ENCODE measurements at places on chromosomes 12 and 14.

GRCh38 chr14:49946320-49947141 is 53.6 kb downstream of the ARF6 start:
- no peaks in the 10 kb centered on the region for H3K27me3 ChIP-seq
- H3K36me3 ChIP-seq, result peaks cover 13% of the 10 kb centered on the region
- H3K27ac ChIP-seq, result no peak overlapping the region
- no peak overlapping the region for H3K4me3 ChIP-seq

DNA sequence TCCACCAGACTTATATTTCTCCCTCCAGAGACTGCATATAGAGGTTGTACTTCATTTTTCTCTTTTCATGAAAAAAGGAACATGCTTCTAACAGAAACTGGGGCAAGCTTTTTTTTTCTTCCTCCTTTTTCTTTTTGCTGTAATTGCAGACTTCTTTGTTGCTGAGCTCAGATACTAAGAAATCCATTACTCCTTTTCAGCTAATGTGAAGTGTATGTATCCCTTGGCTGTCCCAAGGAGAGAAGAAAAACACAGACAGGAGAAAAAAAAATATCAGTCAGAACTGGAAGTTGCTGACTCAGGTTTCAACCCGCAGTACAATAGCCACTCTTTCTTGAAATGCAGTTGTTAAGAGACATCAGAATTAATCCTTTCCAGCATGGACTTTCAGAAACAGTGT is 1248.4 kb downstream of the LRFN5 start:
- no peaks in the 10 kb centered on the region for H3K36me3 ChIP-seq
- no peaks in the 10 kb centered on the region for H3K27me3 ChIP-seq
- no peak for DNase-seq
- no peak overlapping the region for H3K27ac ChIP-seq
- H3K4me3 ChIP-seq, result no peak overlapping the region
- H3K4me1 ChIP-seq, result no peaks in the 10 kb centered on the region

GRCh38 chr14:94180655-94181271 is 6.6 kb downstream of the PPP4R4 start:
- no peak overlapping the region for H3K27ac ChIP-seq
- peak; percentile 60 for DNase-seq
- H3K4me3 ChIP-seq, result no peak overlapping the region
- H3K27me3 ChIP-seq, result peaks cover 56% of the 10 kb centered on the region
- H3K36me3 ChIP-seq, result no peaks in the 10 kb centered on the region

GRCh38 chr14:63276492-63277342 is 42.0 kb downstream of the GPHB5 start:
- H3K27ac ChIP-seq, result no peak overlapping the region
- H3K36me3 ChIP-seq, result no peaks in the 10 kb centered on the region
- H3K27me3 ChIP-seq, result peaks cover 12% of the 10 kb centered on the region
- no peak for DNase-seq
- H3K4me3 ChIP-seq, result no peak overlapping the region

GRCh38 chr14:100486025-100486828 is 101.0 kb downstream of the BEGAIN start:
- H3K27me3 ChIP-seq, result no peaks in the 10 kb centered on the region
- peaks cover 23% of the 10 kb centered on the region for H3K36me3 ChIP-seq
- no peak overlapping the region for H3K27ac ChIP-seq
- H3K4me1 ChIP-seq, result peaks cover 10% of the 10 kb centered on the region
- DNase-seq, result peak; percentile 18

DNA sequence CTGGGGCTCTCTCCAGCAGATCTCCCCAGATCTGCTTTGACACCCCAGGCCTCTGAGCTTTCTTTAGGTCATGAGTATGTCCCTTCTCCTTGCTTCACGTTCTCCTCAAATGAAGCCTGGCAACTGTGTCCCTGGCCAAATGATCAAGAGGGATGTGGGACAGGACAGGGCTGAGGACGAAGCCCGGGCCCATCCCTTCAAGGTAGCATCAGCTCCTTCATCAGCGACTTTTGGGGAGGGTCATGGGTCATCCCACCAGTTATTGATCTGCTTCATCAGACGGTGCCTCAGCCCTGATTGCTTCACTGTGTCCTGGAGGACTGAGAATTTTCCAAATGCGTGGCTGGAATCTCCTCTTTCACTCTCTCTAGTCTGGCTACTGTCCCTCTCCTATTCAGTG is 32.3 kb downstream of the ACADS start:
- H3K36me3 ChIP-seq, result peaks cover 16% of the 10 kb centered on the region
- no peak overlapping the region for H3K4me3 ChIP-seq
- peaks cover 8% of the 10 kb centered on the region for H3K27me3 ChIP-seq
- H3K4me1 ChIP-seq, result no peaks in the 10 kb centered on the region
- no peak overlapping the region for H3K27ac ChIP-seq

GRCh38 chr14:78605897-78606500 is 435.8 kb downstream of the NRXN3 start:
- no peak overlapping the region for H3K27ac ChIP-seq
- no peaks in the 10 kb centered on the region for H3K4me1 ChIP-seq
- H3K36me3 ChIP-seq, result no peaks in the 10 kb centered on the region
- DNase-seq, result no peak
- peaks cover 25% of the 10 kb centered on the region for H3K27me3 ChIP-seq
- H3K4me3 ChIP-seq, result no peak overlapping the region

- no peak for DNase-seq
- H3K36me3 ChIP-seq, result peaks cover 13% of the 10 kb centered on the region
- H3K4me1 ChIP-seq, result peaks cover 31% of the 10 kb centered on the region
- H3K4me3 ChIP-seq, result peak overlapping the region; percentile 8
Observed at GRCh38 chr12:89492883-89493282, 31.7 kb downstream of the GALNT4 start.

DNA sequence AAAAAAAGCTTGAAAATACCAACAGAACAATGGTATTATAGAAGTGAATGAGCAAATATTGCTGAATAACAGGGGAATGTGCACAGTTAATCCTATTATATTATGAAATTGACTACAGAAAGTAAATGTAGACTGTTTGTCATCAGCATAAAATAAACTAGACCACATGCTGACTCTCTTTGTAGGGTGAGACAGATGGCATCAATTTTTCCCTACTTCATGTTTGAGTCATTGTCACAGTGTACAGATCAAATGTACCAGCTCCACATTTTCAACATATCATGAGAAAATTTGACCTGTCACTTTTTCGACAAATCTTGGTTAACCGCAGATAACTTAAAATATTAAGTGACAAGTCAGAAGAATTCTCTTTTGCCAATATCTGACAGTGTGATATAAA is 421.0 kb downstream of the RPL10L start:
- no peaks in the 10 kb centered on the region for H3K4me1 ChIP-seq
- no peak overlapping the region for H3K27ac ChIP-seq
- DNase-seq, result no peak
- no peak overlapping the region for H3K4me3 ChIP-seq

GRCh38 chr12:4005851-4006430 is 132.7 kb upstream of the PARP11 start:
- H3K36me3 ChIP-seq, result no peaks in the 10 kb centered on the region
- H3K4me1 ChIP-seq, result no peaks in the 10 kb centered on the region
- no peak overlapping the region for H3K4me3 ChIP-seq
- no peak for DNase-seq

Measured in naive B cell (primary cell).